Activated CD8-positive, alpha-beta T cell treated with anti-CD3 and anti-CD28 coated beads for 36 hours (primary cell): ENCODE measurements at places on chromosomes 5 and 9. TPM values are rescaled to one million over a fixed set of nuclear protein-coding genes. Genes with fewer than 3 reads are reported as not detected.

DNA sequence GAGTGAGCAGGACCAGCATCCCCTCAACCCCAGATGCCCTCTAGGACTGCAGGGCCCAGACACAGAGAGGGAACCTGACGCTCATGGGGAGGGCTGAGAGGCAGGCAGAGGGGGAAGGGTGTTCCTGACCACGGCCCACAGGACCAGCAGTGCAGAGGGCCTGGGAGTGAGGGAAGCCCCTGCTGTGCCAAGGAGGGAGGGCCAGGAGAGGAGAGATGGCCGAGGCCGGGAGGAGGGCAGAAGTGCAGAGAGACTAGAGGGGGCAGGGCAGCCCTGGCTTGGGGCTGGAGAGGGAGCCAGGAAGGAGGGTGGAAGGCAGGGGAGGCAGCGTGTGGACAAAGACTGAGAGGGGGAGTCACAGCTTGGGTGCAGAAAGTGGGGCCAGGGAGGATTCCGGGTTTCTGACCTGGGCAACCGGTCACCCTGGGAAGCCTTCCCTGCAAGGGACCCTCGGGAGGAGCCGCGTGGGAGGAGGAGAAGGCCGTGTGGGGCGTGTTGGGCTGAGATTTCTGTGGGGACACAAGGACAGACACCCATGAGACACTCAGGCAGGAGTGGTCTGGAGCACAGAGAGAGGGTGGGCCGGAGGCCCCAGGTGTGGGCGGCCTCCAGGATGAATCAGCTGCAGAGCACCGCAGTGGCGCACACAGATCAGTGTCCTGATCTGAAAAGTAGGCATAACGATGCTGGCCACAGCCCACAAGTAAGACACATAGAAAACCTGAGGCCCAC lies 117.5 kb downstream of the ADAMTS2 start:
- no peak for DNase-seq
- no peaks in the 10 kb centered on the region for H3K27me3 ChIP-seq
- H3K4me1 ChIP-seq: no peaks in the 10 kb centered on the region
- H3K27ac ChIP-seq: no peak overlapping the region

The PCDHA1 gene
- total RNA-seq: not detected

- no peaks in the 10 kb centered on the region for H3K4me1 ChIP-seq
- no peak for DNase-seq
- no peaks in the 10 kb centered on the region for H3K27me3 ChIP-seq
Measured at GRCh38 chr9:1207686-1208085, 157.5 kb downstream of the DMRT2 start.

DNA sequence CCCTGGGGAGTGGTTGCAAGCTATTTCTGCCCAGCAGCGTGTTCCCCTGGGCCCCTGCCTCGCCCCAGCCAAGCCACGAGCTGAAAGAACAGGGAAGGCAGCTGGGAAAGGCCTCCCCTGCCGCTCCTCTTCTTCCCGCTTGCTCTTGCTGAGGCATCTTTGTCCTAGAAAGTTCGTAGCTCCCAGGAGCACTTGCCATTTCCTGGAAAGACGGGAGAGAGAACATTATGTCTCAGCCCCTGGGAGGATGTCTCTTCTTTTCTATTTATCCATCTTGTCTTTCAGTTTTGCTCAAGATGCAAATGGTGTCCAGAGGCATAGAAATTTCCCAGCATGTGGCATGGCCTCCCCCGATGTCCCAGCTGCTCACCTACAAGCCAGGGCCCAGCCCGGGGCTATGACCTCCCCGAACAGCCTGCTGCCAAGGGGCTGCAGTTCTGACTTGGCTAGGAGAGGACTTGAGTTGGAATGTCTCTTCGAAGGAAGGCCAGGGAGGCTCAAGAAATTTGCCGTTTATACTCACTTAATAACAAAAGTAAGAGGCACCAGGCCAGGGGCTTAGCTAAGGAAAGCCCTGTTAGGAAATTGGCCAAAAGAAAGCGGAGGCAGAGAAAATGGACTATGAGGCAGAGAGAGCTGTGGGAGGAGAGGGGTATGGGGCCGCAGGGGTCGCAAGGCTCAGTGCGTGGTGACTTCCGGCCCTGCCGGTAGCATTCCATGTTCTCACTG lies 87.3 kb downstream of the LIFR start:
- H3K36me3 ChIP-seq: no peaks in the 10 kb centered on the region
- no peak overlapping the region for H3K27ac ChIP-seq
- DNase-seq: no peak
- H3K4me1 ChIP-seq: no peaks in the 10 kb centered on the region
- H3K4me3 ChIP-seq: no peak overlapping the region

DNA sequence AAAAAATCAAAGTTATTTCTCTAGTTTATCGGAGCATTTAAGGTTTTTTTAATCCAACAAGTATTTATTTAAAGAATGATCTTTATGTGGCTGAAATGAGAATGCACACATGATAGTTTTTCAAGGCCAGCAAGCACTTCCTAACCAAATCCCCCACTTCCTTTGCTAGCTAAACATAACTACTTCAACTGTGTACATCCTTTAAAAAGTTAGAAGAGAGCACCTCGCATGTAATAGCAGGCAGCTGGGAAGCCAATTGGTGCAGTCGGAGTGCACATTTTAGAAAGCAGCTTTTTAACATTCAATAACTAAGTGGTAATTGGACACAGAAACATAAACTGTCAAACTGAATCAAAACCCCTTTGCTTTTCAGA lies 245.7 kb downstream of the BNC2 start:
- no peaks in the 10 kb centered on the region for H3K36me3 ChIP-seq
- H3K27ac ChIP-seq: no peak overlapping the region
- H3K4me3 ChIP-seq: no peak overlapping the region
- no peak for DNase-seq

- H3K27ac ChIP-seq: no peak overlapping the region
- peaks cover 4% of the 10 kb centered on the region for H3K36me3 ChIP-seq
- no peak for DNase-seq
- peaks cover 11% of the 10 kb centered on the region for H3K27me3 ChIP-seq
- H3K4me3 ChIP-seq: no peak overlapping the region
- H3K4me1 ChIP-seq: no peaks in the 10 kb centered on the region
Measured at GRCh38 chr5:6819521-6819920, 106.3 kb downstream of the TENT4A start.

The FBXW11 gene
- 52.6 TPM for total RNA-seq
